ENCODE measurements at places on chromosomes 2 and 18. TPM values are rescaled to one million over a fixed set of nuclear protein-coding genes. Genes with fewer than 3 reads are reported as not detected.

DNA sequence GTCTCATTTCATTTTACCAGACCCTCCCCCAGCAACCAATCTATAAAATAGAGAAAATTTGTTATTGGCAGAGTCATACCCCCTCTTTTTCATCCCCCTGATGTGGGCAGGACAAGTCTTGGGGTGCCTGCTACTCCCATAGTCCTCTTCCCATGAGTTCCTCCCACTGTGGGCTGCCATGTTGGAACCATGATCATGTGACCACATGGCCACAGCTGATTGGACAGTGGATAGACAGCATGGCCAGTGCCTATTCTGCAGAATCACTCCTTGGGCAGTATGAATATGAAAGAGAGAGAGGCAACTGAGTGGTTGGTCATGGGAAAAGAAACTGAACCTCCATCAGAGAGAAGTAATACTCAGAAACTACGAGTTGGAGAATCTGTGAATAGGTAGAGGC is 84.9 kb downstream of the PDCL3 start:
- DNase-seq = no peak

DNA sequence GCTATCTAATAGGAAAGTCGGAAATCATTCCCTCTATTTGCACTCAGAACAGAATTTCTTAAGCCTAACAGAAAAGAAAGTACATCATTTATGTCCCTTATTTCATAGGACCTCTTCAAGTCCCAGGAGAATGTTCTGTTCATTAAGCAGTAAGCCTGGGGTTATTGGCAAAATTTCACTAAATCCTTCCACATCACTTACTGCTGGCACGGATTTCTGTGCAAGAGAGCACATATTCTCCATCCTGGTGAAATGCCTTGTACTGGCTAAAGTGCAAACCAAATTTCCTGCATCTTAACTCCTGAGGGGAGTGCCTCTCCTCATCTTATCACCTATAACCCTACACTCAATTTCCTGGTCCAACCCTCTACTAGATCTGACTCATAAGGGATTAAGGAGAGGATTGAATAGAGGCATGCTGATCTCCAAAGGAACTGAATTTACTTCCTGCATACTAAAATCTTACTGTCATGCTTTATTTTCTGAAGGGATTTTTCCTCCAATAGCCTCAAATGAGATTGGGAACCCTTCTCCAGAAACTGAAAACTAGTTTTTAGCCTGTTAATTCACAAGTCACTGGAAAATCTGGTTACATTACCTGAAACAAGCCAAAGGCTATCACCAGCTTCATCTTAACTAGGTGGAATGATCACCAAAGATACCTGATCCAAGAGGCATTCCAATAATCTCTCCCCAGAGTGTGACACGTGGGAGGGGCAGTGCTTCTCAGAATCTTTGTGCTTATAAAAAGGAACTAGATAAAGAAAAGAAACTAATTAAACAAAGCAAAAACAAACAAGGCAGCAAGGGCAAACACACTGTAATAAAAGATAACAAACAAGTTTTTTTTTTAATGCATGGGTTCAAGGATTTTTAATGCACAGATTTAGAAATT is 311.1 kb downstream of the NR4A2 start:
- DNase-seq = no peak

DBI gene
- 63.2 TPM for total RNA-seq

THOC1 gene
- 36.6 TPM for total RNA-seq

GKN1 gene
- not detected for total RNA-seq

NGEF gene
- total RNA-seq = 3.1 TPM

Data from aorta (tissue), 5 donors.